Aorta (tissue), 5 donors: ENCODE measurements at places on chromosomes 16 and 17. TPM values are rescaled to one million over a fixed set of nuclear protein-coding genes. Genes with fewer than 3 reads are reported as not detected.

The KRT17 gene
- 33.2 TPM for polyA plus RNA-seq

The ARSG gene
- polyA plus RNA-seq: 0.88 TPM

The PARD6A gene
- polyA plus RNA-seq: 5.9 TPM

The NTN3 gene
- polyA plus RNA-seq: not detected

The CACNG1 gene
- polyA plus RNA-seq: not detected

DNA sequence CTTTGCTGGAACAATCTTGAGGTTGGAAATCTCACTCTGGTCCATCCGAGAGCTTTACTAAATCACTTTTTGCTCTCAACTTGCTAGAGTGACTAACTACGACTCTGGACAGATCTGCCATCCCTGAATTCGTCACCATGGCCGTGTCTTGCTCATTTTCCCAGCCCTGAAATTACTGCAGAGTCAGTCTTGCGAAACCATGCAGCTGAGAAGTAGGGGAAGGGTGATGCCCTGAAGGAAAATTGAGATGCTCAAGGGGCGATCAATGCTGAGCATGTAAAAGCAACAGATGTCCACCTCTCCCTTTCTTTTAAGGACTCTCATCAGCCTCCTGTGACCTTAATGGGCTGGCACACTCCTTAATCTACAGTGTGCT, 18.8 kb downstream of the PCTP start:
- peaks cover 9% of the 10 kb centered on the region for H3K36me3 ChIP-seq
- no peak for DNase-seq
- H3K4me1 ChIP-seq: no peaks in the 10 kb centered on the region
- H3K27me3 ChIP-seq: no peaks in the 10 kb centered on the region
- no peak overlapping the region for H3K27ac ChIP-seq
- H3K4me3 ChIP-seq: no peak overlapping the region

- no peaks in the 10 kb centered on the region for H3K27me3 ChIP-seq
- no peak for DNase-seq
- H3K36me3 ChIP-seq: no peaks in the 10 kb centered on the region
- H3K4me3 ChIP-seq: no peak overlapping the region
- no peak overlapping the region for H3K27ac ChIP-seq
Measured at GRCh38 chr17:67574658-67575293, 143.0 kb upstream of the NOL11 start.

DNA sequence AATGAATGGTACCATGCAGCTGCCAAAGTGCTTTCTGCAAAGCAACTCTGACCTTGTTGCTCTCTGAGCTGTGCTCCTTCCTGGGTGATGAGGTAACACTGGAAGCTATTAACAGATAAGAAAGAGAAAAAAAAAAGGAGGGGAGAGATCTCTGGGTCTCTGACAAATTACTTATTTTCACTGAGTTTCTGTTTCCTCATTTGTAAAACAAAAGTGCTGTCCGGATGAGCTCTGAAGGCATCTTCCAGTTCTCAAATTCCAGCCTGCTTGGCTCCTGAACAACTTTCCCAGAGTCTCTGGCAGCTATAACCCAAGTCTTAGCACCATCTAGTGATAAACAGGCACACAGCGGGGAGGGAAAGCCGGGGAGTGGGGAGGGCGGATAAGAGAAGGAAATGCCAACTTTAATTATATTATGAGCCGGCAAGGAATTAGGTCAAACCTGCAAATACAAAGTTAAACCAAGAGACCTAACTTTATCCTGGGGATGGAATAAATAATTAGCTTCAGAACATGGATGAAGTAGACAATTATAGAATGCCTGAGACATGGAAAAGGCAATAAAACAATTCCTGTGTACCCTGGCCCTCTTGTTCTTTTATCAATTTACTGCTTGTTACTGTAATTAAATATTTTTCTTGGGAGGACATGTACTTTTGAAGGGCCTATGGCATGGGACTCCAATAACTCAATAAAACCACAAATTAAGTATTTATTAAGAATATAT, 61.3 kb upstream of the KIFC3 start:
- no peaks in the 10 kb centered on the region for H3K36me3 ChIP-seq
- H3K27ac ChIP-seq: no peak overlapping the region
- DNase-seq: peak; percentile 82
- H3K4me1 ChIP-seq: no peaks in the 10 kb centered on the region
- H3K4me3 ChIP-seq: no peak overlapping the region

- H3K27ac ChIP-seq: no peak overlapping the region
- H3K36me3 ChIP-seq: no peaks in the 10 kb centered on the region
- no peak overlapping the region for H3K4me3 ChIP-seq
- no peaks in the 10 kb centered on the region for H3K27me3 ChIP-seq
- DNase-seq: no peak
- peaks cover 2% of the 10 kb centered on the region for H3K4me1 ChIP-seq
Measured at GRCh38 chr17:17540278-17540906, 44.2 kb upstream of the RASD1 start.

GRCh38 chr16:79788949-79789348, 188.4 kb upstream of the MAF start:
- no peaks in the 10 kb centered on the region for H3K27me3 ChIP-seq
- H3K4me3 ChIP-seq: no peak overlapping the region
- no peak overlapping the region for H3K27ac ChIP-seq
- no peak for DNase-seq
- no peaks in the 10 kb centered on the region for H3K4me1 ChIP-seq
- H3K36me3 ChIP-seq: no peaks in the 10 kb centered on the region

DNA sequence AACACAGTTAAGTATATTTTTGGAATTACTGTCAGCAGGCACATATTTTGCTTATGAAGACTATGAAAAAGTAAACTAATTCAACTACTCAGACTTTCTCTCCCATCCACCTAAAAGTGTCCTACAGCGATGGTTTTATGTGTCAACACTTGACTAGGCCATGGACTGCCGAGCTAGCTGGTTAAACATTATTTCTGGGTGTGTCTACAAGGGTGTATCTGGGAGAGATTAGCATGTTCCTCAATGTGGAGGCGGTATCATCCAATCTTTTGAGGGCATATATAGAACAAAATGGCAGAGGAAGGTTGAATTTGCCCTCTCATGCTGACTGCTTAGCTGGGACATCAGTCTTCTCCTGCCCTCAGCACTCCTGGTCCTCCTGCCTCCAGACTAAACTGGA, 82.7 kb upstream of the CDYL2 start:
- no peak overlapping the region for H3K4me3 ChIP-seq
- H3K27ac ChIP-seq: no peak overlapping the region
- H3K36me3 ChIP-seq: no peaks in the 10 kb centered on the region
- H3K4me1 ChIP-seq: no peaks in the 10 kb centered on the region

- H3K27me3 ChIP-seq: no peaks in the 10 kb centered on the region
- H3K27ac ChIP-seq: peak within 1 kb of the TSS; percentile 47
- no peak for DNase-seq
- no peaks in the 10 kb centered on the region for H3K36me3 ChIP-seq
- H3K4me1 ChIP-seq: no peaks in the 10 kb centered on the region
- peak within 1 kb of the TSS; percentile 69 for H3K4me3 ChIP-seq
Measured at GRCh38 chr16:29806099-29806579, at the start of gene MAZ. Gene MAZ (plus strand): TSS chr16:29806529. CDS start chr16:29806702, 173 bp downstream.

DNA sequence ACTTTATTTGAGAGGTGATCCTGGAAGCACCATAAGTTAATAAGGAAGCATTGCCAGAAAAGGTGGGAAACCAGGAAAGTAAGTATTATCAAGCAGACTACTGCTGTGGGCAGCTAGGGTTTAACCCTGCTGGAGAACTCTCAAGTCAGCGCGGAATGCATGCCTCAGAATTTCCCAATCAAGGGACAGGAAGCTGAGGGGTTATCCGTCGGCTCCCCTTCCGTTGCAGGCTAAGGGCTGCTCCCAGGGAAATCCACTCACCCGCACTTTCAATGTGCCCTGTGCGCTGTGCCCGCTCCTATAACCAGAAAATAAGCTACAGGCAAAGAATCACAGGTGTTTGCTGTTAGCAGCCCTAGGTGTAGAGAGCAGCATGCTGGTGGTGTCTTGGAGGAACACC, 138.5 kb upstream of the CACNG3 start:
- H3K4me1 ChIP-seq: no peaks in the 10 kb centered on the region
- H3K36me3 ChIP-seq: no peaks in the 10 kb centered on the region
- H3K27ac ChIP-seq: no peak overlapping the region
- no peak for DNase-seq
- H3K27me3 ChIP-seq: no peaks in the 10 kb centered on the region

DNA sequence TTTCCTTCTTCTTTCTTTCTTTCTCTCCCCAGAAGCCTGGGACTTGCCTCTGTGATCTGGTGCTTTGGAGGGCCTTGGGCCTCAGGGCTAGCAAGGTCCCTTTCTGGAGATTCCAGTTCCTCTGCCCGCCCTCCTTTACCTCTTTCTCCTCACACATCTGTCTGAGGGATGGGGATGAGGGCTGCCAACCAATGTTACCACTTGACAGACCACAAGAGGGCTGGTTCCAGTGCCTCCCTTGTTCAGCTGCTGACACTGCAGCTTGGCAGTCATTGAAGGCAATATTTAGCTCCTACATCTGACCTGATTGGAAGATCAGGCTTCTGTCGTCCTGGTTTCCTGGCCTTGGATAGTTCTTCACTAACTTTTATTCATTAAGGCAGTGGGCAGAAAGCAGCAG, 3.6 kb upstream of the ZNF652 start:
- H3K27ac ChIP-seq: no peak overlapping the region
- no peaks in the 10 kb centered on the region for H3K36me3 ChIP-seq
- H3K4me1 ChIP-seq: no peaks in the 10 kb centered on the region
- no peaks in the 10 kb centered on the region for H3K27me3 ChIP-seq

GRCh38 chr16:19123535-19124178, 9.9 kb downstream of the ITPRIPL2 start:
- no peaks in the 10 kb centered on the region for H3K4me1 ChIP-seq
- no peak overlapping the region for H3K4me3 ChIP-seq
- no peak overlapping the region for H3K27ac ChIP-seq
- H3K36me3 ChIP-seq: no peaks in the 10 kb centered on the region
- H3K27me3 ChIP-seq: no peaks in the 10 kb centered on the region
- DNase-seq: no peak

DNA sequence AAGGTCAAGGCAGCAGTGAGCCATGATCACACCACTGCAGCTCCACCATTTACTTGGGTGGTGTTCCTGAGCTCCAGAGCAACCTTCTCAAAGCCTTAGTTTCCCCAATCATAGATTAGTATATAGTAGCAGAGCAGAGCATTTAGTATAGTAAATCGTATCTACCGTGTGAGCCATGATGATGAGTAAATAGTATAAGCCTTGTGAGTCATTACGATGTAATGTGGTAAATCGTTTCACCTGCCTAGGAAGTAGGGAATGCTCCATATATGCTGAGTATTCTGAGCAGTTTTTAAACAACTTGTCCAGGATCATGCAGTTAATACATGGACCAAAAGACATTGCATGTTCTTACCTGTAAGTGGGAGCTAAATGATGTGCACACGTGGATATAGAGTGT, 66.4 kb downstream of the SCNN1B start:
- no peaks in the 10 kb centered on the region for H3K27me3 ChIP-seq
- no peaks in the 10 kb centered on the region for H3K36me3 ChIP-seq
- H3K4me3 ChIP-seq: no peak overlapping the region
- H3K27ac ChIP-seq: no peak overlapping the region
- no peaks in the 10 kb centered on the region for H3K4me1 ChIP-seq
- DNase-seq: no peak

DNA sequence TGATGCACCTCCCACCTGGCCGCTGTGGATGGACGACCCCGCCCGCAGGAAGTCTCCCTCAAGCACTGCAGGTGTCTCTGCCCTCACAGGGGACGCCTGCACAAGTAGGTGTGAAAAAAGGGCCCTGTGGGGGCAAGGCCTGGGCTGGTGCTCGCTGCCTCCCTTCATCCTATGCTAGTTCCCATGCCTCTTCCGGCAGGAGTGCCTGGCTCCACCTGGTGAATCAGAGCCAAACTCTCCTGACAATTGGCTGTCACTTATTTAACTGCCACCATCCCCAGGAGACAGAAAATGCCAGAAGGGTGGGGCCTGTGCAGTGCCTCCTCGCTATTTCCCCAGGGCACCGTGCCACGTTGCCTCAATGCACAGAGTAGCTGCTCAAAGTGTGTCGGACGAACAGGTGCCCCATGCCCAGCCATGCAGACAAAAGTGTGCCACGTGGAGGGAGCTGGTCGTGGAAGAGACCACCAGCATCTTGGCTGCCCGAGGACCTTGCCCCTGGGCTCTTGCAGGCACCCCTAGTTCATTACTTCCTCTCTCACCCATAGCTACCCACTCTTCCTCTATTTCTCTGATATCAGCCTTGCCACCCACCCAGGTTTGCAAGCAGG, 170.7 kb downstream of the SEC14L1 start:
- H3K27me3 ChIP-seq: no peaks in the 10 kb centered on the region
- DNase-seq: peak; percentile 44
- H3K4me3 ChIP-seq: no peak overlapping the region
- H3K27ac ChIP-seq: no peak overlapping the region
- H3K4me1 ChIP-seq: no peaks in the 10 kb centered on the region
- H3K36me3 ChIP-seq: no peaks in the 10 kb centered on the region

DNA sequence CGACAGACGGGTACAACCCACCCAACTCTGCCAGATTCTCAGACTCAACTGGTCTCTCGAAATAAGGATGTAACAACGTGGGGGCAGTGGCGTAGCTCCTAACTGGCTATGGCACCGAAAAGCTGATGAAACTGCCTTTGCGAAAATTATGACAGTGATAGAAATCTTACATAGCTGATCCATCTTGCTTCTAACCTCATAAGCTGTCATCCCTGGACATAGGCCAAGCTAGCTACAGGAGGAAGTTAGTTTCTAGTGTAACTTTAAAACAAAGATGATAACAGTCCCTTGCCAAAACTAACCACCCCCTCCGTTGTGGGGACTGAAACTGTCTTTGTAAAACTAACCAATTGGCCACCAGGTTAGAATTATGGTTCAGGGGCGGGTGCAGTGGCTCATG, 220.1 kb downstream of the SLC39A11 start:
- no peaks in the 10 kb centered on the region for H3K4me1 ChIP-seq
- H3K4me3 ChIP-seq: no peak overlapping the region
- H3K27me3 ChIP-seq: no peaks in the 10 kb centered on the region
- no peak overlapping the region for H3K27ac ChIP-seq
- DNase-seq: no peak

DNA sequence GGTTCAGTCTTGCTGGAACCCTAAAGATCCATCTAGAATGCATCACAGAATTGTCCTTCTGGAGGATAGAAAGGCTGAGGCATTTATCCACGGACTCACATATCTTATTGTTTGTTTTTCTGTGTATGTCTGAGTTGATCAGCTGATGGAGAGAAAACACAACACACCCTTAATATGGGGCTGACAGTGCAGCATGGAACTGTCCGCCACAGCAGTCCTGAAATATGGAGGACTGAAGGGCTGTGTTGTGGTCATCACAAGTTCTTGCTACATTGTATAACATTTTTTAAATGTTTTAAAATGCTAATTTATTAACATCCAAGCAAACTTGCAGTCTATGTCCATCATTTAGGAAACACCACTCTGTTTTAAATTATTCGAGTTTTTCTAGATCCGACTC, 448.9 kb upstream of the ERCC4 start:
- H3K27me3 ChIP-seq: no peaks in the 10 kb centered on the region
- DNase-seq: no peak
- H3K27ac ChIP-seq: no peak overlapping the region
- no peaks in the 10 kb centered on the region for H3K4me1 ChIP-seq
- H3K36me3 ChIP-seq: no peaks in the 10 kb centered on the region
